ENCODE measurements at places on chromosomes 16 and 17. TPM values are rescaled to one million over a fixed set of nuclear protein-coding genes. Genes with fewer than 3 reads are reported as not detected.

DNA sequence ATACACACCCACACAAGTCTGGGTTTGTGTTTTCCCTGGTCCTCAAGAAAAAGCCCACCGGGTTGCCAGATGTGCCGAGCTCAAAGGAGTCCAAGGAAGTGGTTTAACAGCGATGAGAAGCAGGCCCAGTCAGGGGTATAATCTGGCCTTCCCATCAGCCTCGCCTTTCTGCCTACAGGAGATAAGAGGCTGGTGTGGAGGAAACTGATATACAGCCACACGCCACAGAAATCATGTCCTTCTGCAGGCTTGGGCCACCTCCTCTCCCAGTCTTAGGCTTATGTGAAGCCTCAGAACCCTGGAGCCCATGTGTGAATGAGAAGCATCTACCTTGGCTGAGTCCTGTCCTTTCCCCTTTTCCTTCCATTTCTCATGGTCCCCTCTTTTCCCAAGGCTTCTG lies 43.6 kb upstream of the MMP2 start:
- DNase-seq = no peak

- peak; percentile 36 for DNase-seq
These were observed 164.8 kb downstream of the HAPSTR1 start for GRCh38 chr16:9256196-9256595.

DNA sequence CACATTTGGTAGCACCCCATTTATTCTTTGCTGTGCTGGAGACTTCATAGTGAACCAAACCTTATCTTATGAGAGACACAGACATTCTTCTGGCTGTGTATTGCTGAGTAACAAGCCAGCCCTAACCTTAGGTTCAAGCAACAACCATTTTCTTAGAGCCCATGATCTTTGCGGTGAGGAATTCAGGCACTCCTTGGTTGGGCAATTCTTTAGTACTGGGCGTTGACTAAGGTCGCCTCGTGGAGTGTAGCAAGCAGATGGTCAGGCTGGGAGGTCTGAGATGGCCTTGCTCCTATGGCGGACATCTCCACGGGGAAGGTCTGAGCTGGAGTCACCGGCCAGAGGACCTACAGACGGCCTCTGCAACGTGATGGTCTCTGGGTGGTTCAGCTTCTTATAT lies 43.1 kb downstream of the ARSG start:
- no peak for DNase-seq

The CA7 gene
- total RNA-seq = not detected

DNA sequence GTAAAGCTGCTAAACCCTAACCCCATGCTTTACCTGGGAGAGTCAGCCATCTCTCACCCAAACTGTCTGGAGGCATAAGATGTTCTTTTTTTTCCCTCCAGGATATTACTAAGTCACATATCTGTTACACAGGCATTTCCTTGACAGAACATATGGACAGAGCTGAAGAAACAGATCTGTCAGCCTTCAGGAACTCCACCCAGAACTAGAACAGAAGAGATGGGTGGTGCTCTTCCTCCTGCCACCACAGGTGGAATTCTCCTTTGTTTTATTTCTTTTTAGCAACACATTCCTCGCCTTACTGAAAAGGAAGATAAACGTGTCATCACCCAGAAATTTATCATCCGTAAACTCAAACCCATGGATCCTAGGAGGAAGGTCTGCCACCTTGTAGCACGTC lies 8.8 kb downstream of the MYCBPAP start:
- no peak for DNase-seq

DNA sequence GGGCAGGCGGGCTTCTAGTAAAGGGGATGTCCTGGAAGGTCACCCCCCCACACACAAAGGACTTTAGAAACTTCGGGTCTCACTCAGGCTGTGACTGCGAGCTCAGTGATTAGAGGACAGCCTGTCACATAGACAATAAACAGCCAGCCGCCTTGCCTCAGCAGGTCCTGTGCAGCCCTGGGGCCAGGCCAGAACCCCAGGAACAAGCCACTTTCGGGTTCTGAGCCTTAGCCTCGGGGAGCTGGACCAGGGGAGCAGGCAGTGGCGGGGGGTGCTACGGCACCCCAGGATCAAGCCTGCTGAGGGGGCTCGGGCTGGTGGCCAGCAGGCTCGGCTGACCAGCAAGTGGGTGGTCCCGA lies 1.1 kb downstream of the GAS7 start:
- DNase-seq = no peak

The TEKT5 gene
- 0.37 TPM for total RNA-seq

- no peak for DNase-seq
These were observed 9.8 kb downstream of the SPHK1 start for GRCh38 chr17:76394166-76394565.

The CA4 gene
- 0.20 TPM for total RNA-seq

The PLA2G10 gene
- not detected for total RNA-seq

- DNase-seq = no peak
These were observed 37.9 kb upstream of the CHMP6 start for GRCh38 chr17:80953471-80954315.

Measured in HCT116 (cell line).